NCI-H1105 treated with DMSO at 0.1 percent for 48 hours (cell line): ENCODE measurements at places on chromosomes 12 and 14.
A peak's percentile ranks its signal among the peaks of the same experiment; 100 is the strongest.

DNA sequence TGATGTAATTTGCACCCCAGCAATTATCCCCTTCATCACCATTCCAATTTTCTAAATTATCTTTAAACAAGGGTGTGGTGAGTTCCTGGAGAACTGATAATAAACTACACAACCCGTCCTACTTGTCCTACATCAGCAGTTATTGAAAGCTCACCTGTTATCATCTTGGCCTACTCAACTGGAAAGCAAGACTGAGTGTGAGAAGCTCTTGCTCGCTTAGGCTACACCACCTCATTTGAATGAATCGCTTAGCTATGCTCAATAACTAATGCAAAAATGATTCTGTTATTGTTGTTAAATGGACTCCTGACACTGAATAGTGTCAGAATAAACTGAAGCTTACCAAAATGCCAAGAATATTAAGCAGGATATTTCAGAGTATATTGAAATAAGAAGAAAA, 115.4 kb upstream of the BTG1 start:
- no peak for DNase-seq

DNA sequence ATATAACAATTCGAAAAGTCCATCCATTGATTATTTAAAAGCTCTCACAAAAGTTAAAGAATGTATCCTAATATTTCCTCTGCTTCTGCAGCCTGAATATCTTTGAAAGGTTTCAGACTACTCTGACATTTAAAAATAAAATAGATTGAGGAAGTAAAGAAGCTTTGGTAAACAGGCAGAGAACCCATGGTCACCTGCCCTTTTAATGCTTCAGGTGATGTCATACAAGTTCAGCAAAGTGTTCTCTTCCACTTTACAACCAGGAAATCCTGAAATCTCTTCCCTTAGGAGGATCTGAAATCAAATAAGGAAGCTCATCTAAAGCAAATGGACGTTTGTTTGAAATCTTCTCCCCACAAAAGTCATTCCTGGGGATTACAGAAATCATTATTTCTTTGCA, 322.4 kb downstream of the PDZRN4 start:
- DNase-seq, result no peak

- DNase-seq, result no peak
These were observed 1.2 kb upstream of the DCAF11 start for GRCh38 chr14:24113379-24113800.

DNA sequence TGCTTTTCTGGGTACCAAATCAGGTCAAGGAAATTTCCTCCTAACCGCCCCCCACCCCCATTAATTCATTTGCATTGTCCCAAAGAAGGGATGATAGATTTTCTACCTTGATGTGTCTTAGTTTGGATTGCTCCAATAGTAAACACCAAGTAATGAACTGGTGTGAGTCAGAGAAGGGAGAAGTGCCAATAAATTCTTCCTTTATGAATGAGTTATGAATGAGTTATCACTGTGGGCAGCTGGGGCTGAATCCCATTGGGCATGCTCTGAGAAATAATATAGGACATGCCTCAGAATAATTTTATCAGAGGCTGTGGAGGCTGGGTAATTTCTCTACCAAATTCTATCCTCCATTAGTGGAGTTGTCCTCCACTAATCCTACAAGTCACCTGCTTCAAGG, 277.9 kb upstream of the FLRT2 start:
- DNase-seq, result no peak

DNA sequence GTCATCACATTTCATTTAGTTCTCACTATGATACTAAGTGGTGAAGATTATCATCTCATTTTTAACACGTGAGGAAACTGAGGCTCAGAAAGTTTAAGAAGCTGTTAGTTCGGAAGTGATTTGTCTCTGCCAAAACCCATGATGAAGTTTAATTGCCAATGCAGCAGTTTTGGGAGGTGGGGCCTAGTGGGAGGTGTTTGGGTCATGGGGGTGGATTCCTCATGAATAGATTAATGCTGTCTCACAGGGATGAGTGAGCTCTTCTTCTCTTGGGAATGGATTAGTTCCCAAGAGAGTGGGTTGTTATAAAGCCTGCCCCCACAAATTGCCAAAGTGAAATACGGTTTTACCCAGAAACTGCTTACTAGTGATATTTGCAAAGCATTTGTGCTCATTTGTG, 91.5 kb upstream of the IGF1 start:
- no peak for DNase-seq

DNA sequence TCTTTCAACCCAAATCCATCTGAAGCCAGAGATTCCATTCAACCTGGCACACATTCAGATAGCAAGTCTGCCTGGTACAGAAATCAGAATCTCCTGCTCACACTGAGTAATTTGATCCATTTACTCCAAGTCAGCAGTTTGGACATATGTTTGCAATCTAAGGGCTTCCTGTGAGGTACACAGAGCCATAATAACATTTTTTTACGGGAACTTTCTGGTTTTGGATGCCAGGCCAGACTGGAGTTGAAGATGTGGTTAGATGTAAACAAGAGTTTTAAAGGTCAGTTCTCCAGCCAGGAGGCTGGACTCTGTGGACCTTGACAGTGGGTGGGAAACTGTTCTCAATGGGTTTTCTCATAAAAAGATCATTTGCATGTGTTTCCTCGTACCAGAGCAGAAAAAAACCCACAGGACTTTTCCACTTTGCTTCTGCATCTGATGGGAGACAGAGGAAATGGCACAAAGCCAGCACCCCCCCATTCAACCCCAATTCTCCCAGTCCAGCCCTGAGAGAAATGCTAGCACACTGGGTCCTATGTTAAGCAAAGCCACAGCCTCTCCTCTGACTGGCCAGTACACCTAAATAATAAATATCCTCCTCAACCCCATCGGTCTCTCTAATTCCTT, 17.7 kb upstream of the TSPAN11 start:
- no peak for DNase-seq

DNA sequence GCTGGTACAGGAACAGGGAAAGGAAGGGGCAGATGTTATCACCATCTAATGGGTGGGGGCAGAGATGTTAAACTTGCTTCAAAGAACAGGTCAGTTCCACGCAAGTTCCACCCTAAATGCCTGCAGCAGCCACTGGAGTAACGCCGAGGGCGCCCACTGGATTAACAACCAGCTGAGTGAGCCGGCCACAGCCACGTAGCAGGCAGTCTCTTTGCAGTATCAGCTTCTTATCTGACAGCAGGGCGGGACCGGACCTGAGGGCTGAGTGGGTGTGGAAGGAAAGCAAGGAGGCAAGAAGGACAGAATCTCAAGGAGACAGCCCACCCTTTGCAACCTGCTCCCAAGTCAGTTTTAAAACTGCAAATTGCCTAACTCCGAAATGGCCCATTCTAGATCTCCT, 38.4 kb upstream of the FOXN3 start:
- no peak for DNase-seq

DNA sequence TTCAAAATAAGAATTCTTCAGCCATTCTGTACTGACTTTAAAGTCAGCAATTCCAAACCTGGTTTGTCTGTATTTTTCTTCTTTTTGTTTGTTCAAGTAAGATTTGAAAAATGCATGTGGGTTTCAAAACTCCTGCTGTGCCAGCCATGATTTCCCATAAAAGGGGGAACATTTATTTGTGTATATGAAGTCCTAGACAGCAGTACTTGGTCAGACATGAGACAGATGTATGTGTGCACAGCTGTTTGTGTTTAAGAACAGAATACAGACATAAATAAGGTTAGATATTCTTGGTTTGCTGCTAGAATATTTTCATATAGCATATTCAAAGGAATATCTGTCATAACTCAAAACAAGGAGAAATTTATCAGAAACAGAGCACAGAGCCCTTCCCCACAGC, 236.0 kb downstream of the ADAMTS20 start:
- DNase-seq, result no peak

DNA sequence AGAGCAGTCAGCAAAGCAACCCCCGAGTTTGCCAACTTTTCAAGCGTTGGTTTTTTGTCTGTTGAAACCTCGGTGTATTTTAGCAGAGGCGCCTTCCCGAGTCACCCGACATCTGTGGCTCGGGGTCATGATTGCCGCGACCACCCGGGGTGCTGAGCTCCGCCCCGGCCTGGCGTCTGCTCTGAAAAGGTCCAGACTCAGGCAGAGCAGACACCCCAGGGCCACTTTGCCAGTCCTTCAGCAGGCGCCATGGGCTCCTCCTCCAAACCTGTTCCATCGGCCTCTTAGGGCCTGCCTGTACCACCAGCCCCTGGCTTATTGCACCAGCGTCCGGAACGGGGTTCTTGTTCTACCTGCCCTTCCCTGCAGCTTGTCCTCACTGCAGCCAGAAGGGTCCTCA, 19.1 kb downstream of the ANKRD9 start:
- DNase-seq, result no peak

DNA sequence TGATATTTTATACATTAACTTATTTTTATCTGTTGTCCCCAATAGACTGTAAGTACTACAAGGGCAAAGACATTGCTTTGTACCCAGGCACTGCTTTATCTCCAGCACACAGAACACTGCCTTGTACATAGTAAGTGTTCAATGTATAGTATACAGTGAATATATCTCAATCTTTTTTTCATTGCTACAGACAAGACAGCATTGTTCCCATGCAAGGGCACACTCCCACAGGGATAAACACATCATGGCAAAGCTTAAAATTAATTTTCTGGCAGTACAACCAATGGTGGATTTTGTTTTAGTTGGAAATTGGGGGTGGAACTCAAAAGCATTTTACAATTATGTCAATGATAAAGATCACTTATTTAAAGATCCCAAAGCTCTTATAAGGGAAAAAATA, 112.3 kb upstream of the EEA1 start:
- DNase-seq, result no peak

GRCh38 chr14:32602699-32603098, 273.6 kb downstream of the AKAP6 start:
- no peak for DNase-seq

GRCh38 chr14:101354726-101355125, 206.6 kb upstream of the DIO3 start:
- DNase-seq, result no peak

DNA sequence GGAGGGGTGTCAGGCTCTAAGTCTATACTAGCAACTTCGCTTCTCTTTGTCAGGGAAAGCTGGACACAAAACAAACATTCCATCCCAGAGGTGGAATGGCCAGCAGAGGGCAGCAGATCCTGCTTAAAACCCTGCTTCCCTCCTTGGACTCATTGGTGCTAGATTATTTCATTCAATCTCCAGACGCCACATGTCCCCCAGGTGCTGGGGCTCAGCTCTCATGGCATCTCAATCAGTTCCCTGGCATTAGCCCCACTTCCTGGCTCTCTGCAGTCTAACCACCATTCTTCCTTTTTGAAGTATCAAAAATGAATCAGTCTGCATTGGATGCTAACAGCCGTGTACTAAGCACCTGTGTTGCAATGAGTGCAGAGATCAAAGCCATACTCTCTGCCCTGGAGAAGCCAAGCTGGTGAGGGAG, 8.1 kb upstream of the PPP1R1A start:
- peak; percentile 38 for DNase-seq

DNA sequence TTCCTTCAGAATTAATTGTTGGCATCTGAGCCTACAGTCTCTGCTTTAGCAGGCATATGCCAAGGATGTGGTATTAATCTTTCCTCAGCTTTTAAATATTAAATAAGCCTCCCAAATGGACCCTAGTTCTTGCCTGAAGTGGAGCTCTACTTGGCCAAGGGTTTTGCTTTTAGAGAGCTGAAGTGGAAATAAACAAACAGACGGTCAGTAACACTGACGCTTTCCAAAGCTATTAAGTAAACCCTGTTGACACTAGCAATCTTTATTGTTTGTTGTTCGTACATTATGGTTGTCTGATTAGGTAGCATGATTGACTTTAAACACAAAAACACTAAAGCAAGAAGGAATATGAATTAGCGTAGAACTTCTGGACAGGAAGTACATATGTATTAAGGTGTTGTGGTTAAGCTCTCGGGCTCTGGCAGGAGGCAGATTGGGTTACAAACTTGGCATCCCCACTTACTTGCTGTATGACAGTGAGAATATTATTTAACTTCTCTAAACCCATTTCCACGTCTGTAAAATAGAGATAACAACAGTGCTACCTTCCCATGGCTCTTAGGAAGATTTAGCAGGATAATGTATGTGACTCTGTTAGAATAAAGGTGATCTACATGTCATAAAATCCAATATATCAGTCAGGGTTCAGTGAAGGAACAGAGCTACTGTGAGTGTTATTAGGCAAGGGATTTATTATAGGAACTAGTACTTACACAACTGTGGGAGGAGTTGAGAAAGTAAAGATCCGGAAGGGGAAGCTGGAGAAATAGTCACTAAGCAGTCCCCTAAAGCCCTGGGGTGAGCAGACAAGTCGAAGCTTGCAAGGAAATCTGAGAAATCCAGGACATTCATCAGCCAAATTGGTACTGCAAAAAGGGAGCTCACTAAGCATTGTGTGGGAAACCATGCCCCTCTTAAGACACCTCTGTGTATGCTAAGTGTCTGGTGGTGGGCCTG, 92.2 kb upstream of the ATF7IP start:
- peak; percentile 84 for DNase-seq

DNA sequence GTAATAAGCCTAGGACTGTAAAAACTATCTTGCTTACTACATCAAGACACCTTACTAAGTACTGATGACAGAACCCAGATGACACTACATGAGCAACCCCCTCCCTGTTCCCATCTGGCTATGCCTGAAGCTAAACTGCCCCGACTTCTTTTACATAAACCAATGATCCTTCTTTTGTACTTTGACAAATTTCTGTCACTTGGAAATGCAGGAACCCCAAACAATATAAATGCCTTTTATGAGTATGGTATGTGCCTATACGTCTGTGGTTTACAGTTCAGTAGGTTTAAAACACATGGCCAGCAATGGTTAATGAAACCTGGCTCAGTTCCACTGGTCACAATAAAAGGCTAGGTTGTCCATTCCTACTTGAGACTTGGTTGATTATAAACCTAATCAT, 6.1 kb downstream of the SYCP3 start:
- no peak for DNase-seq
